ENCODE measurements at places on chromosomes 6 and 20. TPM values are rescaled to one million over a fixed set of nuclear protein-coding genes. Genes with fewer than 3 reads are reported as not detected.

NRSN2 gene
- total RNA-seq: 7.1 TPM

SFTA2 gene
- total RNA-seq: not detected

PRDM1 gene
- total RNA-seq: 52.3 TPM

RAET1G gene
- total RNA-seq: not detected

CST8 gene
- total RNA-seq: not detected

ADGRB3 gene
- 0.14 TPM for total RNA-seq

LTB gene
- 16.3 TPM for total RNA-seq

DLL1 gene
- not detected for total RNA-seq

BACH2 gene
- 89.7 TPM for total RNA-seq

IGF2R gene
- total RNA-seq: 82.4 TPM

ZC3H12D gene
- 15.0 TPM for total RNA-seq

AARS2 gene
- 21.6 TPM for total RNA-seq

NRSN1 gene
- total RNA-seq: not detected

CYP24A1 gene
- total RNA-seq: not detected

SLC22A1 gene
- 1.2 TPM for total RNA-seq

MOXD1 gene
- not detected for total RNA-seq

ATAT1 gene
- 11.8 TPM for total RNA-seq

TRDN gene
- not detected for total RNA-seq

PLAGL2 gene
- total RNA-seq: 125 TPM

DLGAP4 gene
- total RNA-seq: 37.4 TPM

GPX5 gene
- total RNA-seq: not detected

GTSF1L gene
- not detected for total RNA-seq

WFDC10B gene
- total RNA-seq: not detected

RAB32 gene
- total RNA-seq: 2.4 TPM

PMEPA1 gene
- 1.1 TPM for total RNA-seq

NSFL1C gene
- total RNA-seq: 108 TPM

EYA4 gene
- total RNA-seq: not detected

B3GALT4 gene
- total RNA-seq: 5.1 TPM

C4A gene
- total RNA-seq: 2.6 TPM

SYCP2 gene
- 4.6 TPM for total RNA-seq

GPSM3 gene
- total RNA-seq: 90.7 TPM

MTFR2 gene
- 18.4 TPM for total RNA-seq

HMGN4 gene
- total RNA-seq: 99.4 TPM

TMEM217 gene
- 4.8 TPM for total RNA-seq

OTOR gene
- total RNA-seq: not detected

LIN28B gene
- 0.05 TPM for total RNA-seq

ARFGEF3 gene
- total RNA-seq: 0.55 TPM

OCSTAMP gene
- not detected for total RNA-seq

MUCL3 gene
- not detected for total RNA-seq

SLC25A27 gene
- total RNA-seq: 1.3 TPM

SLC18B1 gene
- 3.6 TPM for total RNA-seq

LY6G6C gene
- total RNA-seq: not detected

EYS gene
- not detected for total RNA-seq

DNAAF9 gene
- total RNA-seq: 2.3 TPM

MEI4 gene
- total RNA-seq: not detected

TSHZ2 gene
- total RNA-seq: 23.0 TPM

PBX2 gene
- 85.2 TPM for total RNA-seq

Data from activated T-helper 2 cell treated with anti-CD3 and anti-CD28 coated beads, Interferon-gamma antibody, Interleukin-2, Interleukin-4, amounts not matched to agents 10 μg/mL and 5 μg/mL and 100 μg/mL, durations not matched to agents 14 hours and 24 hours and 36 hours (primary cell).